ENCODE measurements at places on chromosomes 6 and 20.

DNA sequence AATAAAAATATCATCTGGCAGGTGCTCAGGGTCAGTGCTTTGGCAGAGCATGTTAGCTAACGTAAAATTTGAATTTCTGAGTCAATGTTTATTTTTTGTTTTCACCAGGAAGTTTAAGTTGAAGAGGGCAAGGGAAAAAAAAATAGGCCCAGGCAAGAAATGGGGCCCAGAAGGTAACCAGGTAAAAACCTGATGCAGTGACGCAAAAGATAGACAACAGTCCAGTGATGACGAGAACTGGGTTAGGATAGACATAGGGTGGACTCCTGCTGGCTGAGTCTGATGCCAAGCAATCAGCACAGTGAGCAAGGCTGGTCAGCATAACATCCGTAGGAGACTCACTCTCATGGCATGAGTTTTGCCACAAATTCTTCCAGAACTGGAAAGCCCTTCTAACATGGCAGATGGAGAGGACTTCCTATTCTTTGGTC, 42.2 kb downstream of the ZHX3 start:
- DNase-seq = no peak

DNA sequence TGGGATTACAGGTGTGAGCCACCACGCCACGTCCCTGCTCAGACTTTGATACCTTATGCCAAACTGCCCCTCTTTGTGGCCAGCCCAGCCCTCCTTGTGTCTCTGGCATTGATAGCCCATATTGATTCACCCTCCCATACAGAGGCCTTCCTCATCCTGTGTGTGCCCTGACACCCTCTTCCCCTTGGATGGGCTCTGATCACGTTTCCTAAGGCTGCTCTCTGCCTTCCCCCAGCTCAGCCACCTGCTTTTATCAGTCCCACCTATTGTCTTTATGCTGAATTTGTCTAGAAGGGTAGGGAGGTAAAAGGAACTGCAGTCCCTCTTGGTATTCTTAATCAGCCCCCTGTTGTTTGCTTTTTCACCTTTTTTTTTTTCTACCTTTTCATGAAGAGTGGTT, 95.9 kb downstream of the CDKAL1 start:
- no peak for DNase-seq

DNA sequence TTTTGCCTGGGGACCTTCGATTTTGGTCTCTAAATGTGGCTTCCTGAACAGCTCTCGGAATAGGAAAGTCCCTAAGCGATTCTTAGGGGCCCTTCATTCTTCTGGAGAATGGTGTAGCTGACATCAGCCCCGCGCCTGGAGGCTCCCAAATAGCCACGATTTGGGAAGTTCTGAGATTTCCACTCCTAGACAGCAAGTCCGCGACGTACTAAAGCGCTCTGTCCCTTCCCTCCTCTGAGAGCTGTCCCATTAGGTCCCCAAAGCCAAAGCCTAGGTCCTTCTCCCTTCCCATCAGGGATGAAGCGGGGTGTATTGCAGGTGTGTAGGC, 756 bp downstream of the MOXD1 start:
- no peak for DNase-seq

- DNase-seq = no peak
Observed at GRCh38 chr6:47106721-47107197, 64.6 kb upstream of the ADGRF1 start.

- no peak for DNase-seq
Observed at GRCh38 chr6:142702501-142703460, 242.2 kb downstream of the HIVEP2 start.

DNA sequence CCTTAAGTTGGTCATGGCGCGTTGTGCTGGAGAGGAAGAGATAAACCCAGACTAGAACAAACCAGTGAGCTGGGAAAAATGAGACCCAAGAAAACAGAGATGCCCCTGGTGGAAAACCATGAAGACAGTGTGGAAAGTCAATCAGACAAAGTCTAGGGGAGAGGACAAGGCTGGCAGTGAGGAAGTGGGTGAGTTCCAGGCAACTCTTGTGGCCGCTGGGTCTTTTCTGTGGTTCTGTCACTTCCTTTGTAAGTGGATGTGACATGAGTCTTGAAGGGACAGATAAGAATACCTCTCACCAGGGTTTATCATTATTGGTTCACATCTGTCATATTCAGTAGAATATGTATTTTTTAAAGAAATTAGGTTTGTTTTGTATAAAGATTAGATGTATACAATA, 738.4 kb downstream of the DHX35 start:
- DNase-seq = no peak

DNA sequence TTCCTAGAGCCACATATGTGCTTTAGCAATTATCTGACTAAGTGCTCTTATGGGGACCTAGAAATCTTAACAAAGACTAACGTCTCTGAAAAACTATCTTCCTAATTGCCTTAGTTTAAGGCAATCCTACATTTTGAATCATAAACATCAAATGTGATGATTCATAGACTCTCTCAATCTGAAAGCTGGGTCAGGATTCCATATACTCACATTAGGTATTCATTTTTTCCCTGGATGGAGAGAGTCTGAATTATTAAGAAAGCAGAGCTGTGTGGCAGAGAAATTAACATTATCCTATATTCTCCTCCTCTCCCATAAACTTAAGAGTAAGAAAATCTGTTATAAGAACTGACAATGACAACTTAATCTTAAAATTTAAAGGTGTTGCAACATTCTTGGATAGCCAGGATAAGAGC, 1.6 kb upstream of the PRL start:
- no peak for DNase-seq

- no peak for DNase-seq
Observed at GRCh38 chr6:41256383-41256782, 28.2 kb downstream of the TREML4 start.

Data from activated CD4-positive, alpha-beta T cell treated with anti-CD3 and anti-CD28 coated beads, Interleukin-2, amount 50 U/mL, for 1 hour (primary cell).